ENCODE measurements at places on chromosomes 4 and X.

- peak; percentile 5 for DNase-seq
Observed at GRCh38 chr4:125283707-125284279, 31.0 kb upstream of the FAT4 start.

DNA sequence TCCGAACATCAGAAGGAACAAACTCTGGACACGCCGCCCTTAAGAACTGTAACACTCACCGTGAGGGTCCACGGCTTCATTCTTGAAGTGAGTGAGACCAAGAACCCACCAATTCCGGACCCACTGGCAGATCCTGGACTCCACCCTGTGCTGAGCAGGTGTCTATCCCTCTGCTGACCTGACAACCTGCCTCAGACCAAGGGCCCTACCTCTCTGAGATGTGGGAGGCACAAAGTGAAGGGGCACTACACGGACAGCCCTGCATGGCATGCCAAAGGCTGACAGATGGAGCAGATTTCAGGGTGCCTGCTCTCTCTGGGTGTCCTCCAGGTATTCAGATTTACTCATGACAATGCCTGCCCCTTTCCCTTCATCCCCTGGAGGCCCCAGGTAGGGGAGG lies 14.0 kb upstream of the HSFX1 start:
- DNase-seq = no peak

DNA sequence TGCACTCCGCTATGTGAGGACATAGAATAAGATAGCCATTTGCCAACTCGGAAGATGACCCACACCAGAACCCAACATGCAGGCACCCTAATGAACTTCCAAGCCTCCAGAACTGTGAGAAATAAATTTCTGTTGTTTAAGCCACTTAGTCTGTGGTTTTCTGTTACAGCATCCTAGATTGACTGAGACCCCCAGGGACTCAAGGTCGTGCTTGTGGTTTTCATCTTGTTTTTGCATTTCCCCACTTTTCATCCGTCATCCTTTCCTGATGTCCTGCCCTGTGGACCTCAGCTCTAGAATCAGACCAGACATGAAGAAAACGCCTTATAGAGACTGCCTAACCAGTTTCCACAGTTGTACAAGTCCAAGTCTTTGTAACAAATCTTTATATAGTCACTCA lies 54.4 kb downstream of the MCUB start:
- DNase-seq = no peak

- DNase-seq = no peak
Observed at GRCh38 chrX:630612-631496, at the start of gene SHOX. SHOX (plus strand) TSS chrX:630791; CDS start chrX:630898, 107 bp downstream.

- no peak for DNase-seq
Observed at GRCh38 chrX:8913655-8914409, 112.6 kb upstream of the FAM9A start.

GRCh38 chrX:119093991-119094735 lies 21.4 kb downstream of the CT47C1 start:
- DNase-seq = no peak

DNA sequence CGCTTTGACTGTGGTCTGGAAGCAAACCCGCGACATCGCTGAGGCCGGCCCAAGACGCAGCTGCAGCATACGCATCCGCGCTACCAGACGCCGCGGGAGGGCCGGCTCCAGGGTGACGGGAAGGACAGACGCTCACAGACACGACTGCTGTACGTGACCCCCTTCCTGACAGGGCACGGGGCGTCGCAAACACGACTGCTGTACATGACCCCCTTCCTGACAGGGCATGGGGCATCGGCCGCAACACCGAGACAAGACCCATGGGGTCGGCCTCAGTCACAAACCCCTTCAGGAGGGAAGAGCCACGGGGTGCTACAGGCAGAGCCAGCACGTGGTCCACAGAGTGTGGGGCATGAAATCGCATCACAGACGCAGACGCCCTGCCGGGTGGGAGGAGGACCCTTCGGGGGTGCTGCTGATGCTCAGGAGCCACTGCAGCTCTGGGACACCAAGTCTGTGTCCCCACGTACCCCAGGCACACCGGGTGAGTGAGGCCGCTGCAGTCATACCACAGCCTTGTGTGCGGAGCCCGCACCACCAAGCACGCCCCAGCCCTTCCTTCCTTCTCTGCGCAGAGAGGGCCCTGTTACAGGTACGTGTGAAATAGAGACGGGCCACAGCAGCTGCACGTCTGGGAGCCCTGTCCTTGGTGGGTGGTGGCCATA lies 38.7 kb upstream of the CPLX1 start:
- DNase-seq = no peak

DNA sequence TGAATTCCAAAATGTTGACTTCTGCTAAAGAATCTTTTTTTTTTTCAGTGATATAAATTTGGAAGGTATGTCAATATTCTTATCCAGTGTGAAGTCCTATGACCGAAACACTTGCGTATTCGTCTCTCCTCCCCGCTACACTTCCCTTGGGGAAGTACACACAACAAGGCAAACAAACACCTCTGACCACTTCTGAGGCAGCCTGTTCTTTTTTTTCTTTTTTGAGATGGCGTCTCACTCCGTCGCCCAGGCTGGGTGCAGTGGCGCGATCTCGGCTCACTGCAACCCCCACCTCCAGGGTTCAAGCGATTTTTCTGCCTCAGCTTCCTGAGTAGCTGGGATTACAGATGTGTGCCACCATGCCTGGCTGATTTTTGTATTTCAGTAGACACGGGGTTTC lies 78.1 kb upstream of the DHRSX start:
- DNase-seq = no peak

DNA sequence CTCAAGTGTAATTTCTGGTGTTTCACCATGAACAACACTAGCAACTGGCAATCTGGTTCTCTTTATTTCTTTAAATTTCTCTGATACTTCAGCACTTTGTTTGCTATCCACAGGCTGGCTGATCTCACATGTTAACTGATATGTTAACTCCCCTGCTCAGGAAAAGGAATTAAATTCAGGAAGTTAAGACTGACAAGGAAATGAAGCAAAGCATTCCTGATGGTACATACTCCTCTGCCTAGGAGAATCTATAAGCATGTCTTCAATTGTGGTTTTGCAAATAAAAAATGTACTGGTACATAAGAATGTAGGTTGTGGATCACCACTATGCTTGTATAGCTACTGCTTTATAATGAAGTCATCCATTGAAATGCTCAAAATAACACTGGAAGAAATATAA lies 1119.2 kb upstream of the INTU start:
- DNase-seq = no peak

- DNase-seq = no peak
Observed at GRCh38 chr4:142581881-142582280, 264.2 kb downstream of the INPP4B start.

DNA sequence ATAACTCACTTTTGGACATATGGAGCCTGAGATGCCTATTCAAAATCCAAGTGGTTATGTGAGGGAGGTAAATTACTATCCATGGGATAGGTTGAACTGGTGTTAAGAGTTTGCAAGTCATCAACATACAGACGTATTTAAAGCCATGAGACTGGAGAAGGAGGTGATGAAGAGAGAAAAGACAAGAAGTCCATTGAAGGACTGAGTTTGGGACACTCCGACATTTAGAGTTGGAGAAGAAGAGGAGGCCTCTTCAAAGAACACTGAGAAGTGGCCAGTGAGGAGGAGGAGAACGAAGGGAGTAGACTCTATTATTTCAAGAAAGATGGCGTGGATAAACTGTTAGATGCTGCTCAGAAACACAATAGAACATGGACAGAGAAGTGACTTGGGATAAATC lies at the start of gene CNGA2:
Gene CNGA2, plus strand, starts transcription at position 301 of the 400 bp plus-strand sequence. CDS start 3,738 bp downstream, outside the sequence.
- DNase-seq = no peak

- no peak for DNase-seq
Observed at GRCh38 chr4:6896035-6896434, 13.6 kb upstream of the TBC1D14 start.

DNA sequence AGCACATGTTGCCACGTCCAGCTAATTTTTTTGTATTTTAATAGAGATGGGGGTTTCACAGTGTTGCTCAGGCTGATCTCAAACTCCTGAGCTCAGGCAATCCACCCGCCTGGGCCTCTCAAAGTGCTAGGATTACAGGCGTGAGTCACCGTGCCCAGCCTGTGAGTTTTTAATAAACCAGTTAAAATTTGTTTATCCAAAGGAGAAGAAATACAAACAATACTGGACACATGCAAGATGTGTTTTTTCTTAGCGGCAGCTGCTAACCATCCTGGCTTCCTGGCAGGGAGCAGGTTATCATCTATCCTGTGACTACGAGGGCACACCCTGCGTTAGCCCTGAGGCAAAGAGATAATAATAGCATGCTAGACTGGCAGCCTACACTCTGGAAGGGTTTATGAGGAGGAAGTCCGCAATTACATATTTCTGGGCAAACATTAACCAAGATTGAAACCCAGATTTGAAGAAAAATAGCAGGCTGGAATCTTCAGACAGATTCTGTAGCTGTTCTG lies 191.4 kb downstream of the SPRY1 start:
- DNase-seq = no peak

DNA sequence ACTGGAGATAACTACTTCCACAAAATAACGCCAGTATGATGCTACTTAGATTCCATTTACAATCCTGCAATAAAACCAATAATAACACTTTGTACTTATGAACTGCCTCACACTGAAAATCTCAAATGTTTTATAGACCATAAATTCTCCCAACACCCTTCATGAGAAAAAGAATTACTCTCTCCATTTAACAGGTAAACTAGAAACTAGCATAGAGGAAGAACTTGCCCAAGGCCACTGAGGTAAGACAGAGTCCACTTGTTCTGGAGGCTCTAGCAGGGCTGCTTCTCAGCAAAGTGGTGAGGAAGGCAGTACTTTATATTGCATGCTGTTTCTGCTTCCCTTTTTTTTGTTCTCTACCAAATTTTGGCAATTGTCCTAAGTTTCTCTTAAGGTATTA lies 11.5 kb upstream of the BMP3 start:
- no peak for DNase-seq

DNA sequence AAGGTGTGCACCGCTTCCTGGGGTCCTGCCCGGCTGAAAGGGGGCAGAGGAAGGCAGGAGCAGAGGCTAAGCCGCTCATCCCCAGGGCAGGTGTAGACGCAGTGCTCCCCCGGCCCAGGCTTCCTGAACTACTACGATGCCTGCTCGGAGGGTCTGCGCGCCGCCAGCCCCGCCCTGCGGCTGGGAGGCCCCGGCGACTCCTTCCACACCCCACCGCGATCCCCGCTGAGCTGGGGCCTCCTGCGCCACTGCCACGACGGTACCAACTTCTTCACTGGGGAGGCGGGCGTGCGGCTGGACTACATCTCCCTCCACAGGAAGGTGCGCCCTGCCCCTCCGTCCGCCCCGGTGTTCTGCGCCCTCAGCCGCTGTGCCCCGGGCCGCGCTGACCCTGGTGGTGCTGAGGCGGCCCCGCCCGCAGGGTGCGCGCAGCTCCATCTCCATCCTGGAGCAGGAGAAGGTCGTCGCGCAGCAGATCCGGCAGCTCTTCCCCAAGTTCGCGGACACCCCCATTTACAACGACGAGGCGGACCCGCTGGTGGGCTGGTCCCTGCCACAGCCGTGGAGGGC lies 8.4 kb upstream of the SLC26A1 start:
- no peak for DNase-seq

DNA sequence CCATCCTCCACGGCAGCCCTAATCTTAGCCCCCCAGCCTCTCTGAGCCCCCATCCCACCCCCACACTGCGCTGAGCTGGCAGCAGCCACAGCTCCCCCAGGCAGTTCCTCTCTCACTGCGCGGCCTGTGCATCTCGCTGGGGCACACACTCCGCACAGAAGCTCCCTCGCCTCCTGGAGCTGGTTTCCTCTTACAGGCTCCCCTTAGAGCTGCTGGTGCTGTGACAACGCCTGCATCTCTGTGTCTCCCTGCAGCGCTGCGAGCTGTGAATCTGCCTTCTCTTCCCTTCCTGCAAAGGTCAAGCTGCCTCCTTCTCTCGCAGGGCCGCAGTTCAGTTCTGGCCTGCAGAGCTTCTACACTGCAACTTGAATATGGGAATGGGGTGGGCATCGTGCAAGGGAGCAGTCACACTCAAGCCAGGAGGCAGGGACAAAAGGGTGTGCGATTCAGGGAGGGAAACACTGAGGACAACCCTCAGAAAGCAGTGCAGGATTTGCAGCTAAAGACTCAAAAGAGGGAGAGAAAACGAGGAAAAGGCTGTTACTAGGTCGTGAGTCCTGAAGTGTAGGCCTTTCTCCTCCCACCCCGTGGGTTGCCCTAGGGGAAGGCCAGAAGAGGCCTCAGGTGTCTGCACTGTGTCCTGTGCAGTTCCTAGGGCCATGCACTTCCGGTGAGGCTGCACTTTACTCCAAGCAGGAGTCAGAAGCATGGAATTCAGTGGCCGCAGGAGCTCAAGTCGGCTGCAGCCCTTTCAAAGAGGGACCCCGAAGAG lies 87.0 kb downstream of the BCOR start:
- peak; percentile 24 for DNase-seq

GRCh38 chr4:83276299-83277040 lies 8.1 kb downstream of the COQ2 start:
- no peak for DNase-seq

DNA sequence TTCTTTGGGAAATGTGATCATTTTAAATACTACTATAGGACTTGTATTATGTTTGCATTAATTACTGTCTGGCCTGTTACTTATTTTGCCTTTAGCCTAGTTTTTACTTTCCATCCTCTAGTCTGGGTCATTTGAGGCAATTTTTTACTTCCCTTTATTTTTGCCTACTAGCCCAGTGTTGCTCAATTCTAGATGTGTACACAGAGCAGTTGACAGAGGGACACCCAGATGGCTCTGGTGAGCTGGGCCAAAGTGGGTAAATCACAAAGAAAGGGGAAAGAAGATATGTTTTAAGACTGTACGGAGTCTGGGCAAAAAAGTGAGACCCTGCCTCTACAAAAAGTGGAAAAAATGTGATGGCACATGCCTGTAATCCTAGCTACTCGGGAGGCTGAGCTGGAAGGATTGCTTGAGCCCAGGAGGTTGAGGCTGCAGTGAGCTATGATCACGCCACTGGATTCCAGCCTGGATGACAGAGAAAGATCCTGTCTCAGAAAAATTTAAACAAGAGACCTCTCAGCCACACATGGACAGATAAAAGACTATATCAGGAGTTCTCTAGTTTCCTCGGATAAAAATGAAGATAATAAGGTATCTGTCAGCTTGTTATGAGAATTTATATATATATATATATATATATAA lies 35.7 kb downstream of the APOO start:
- no peak for DNase-seq

DNA sequence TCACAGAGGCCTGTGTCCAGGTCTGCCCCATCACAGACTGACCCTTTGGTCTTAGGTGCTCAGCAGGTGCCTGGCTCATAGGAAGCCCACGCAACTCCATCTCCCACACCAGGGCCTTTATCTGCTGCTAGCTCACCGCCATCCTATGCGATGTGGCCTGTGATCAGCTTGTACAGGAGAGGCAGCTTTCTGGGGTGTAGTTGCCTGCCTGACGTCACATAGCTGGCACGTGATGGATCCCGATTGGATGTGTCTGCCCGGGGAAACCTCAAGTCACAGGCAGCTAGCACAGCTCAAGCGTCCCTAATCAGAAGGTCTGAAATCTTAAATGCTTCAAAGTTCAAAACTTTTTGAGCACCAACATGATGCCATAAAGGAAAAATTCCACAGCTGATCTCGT lies 41.2 kb upstream of the CLDN34 start:
- DNase-seq = no peak
